Myocyte (in vitro differentiated cells): ENCODE measurements at places on chromosomes 7 and 10. TPM values are rescaled to one million over a fixed set of nuclear protein-coding genes. Genes with fewer than 3 reads are reported as not detected.

The CALHM3 gene
- total RNA-seq = not detected in 2 replicates

The WEE2 gene
- not detected in 2 replicates for total RNA-seq

The IFIT1 gene
- total RNA-seq = 22.7 and 49.0 TPM in 2 replicates

The FAM13C gene
- total RNA-seq = 58.0 and 59.0 TPM in 2 replicates
